ENCODE measurements at places on chromosomes 16 and 17.

DNA sequence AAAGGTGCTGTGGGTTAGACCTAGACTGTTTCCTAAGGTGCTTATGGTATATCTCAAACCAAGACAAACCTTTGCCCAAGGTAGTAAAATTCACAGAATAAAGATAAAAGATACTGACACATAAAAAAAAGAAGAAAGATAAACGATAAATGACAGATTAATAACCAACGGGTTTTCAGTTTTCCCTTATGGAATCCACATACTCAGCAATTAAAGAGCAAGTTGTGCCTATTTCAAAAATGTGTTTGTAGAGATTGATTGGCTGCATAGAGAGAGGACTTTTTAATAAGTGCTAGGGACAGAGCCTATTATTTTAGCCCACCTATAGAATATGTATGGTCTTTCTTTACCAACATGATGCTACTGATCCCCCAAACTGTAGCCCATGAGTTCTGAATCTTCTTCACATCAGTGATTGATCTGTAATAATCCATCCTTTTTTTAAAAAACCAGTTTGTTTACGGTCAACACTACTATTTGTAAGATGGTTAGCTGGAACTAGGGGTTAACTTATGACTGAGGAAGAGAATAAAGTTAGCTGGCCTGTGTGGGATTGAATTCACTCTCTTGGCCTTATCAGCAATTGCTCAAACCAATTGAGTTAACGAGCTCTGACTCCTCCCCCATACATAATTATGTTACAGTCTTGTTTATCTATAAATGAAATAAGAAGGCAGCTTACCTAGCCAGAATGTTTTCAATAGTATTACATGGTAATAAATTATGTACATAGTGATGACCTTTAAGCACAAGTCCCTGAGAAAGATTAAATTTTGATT lies 53.8 kb downstream of the SNX11 start:
- no peak for DNase-seq

DNA sequence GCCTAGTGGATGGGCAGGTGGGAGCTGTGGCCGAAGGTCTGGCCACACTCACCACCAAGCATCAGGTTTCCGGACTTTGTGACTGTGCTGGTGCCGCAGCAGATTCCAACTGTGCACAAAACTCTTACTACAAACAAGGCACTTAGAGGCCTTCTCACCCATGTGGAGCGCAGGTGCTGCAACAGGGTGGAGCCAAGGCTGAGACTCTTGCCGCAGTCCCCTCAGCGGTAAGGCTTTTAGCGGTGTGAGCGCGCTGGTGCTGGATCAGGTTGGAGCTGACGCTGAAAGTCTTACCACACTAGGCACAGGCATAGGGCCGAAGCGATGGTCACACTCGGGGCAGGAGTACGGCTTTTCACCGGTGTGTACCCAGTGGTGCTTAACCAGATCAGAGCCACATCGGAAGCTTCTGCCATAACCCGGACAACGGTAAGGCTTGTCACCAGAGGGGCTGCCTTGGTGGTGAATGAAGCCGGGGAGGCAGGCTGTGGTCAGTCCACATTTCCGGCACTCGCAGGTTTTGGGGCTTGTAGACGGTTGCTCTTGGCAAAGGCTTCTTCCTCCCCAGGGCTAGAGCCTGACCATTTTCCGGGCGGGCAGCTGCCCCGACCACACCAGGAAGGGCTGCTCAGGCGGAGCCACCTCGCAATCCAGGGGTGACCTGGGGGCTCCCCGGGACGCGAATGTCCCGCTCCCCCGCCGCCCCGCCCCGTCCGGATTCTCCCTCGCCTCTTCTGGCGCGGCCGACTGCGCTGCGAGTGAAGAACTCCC lies 1.0 kb upstream of the ARMC5 start:
- peak; percentile 61 for DNase-seq

- no peak for DNase-seq
Observed at GRCh38 chr16:83666449-83666848, 141.3 kb upstream of the HSBP1 start.

GRCh38 chr16:17328932-17329331 lies 141.8 kb downstream of the XYLT1 start:
- DNase-seq = no peak

DNA sequence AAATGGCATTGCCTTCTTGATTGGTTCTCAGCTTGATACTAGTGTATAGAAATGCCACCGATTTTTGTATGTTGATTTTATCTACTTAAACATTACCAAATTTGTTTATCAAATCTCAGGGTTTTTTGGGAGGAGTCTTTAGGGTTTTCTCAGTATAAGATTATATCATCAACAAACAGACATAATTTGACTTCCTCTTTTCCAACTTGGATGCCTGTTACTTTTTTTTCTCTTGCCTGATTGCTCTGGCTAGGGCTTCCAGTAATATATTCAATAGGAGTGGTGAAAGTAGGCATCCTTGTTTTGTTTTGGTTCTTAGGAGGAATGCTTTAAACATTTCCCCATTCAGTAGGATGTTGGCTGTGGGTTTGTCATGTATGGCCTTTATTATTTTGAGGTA lies 29.1 kb downstream of the EFCAB13 start:
- DNase-seq = no peak

- peak; percentile 32 for DNase-seq
Observed at GRCh38 chr17:48472411-48473281, 42.6 kb upstream of the SKAP1 start.

DNA sequence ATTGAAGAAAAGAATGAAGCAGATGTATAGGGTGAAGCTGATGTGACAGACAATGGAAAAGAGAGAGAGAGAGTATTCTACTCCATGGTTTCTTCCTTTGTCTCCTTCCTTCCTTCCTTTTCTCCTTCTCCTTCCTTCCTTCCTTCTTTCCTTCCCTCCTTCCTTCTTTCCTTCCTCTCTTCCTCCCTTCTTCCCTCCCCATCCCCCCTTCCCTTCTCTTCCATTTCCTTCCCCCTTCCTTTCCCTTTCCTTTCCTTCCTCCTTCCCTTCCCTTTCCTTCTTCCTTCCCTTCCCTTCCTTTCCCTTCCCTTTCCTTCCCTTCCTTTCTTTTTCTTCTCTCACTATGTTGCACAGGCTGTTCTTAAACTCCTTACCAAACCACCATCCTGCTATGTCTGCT lies 55.7 kb upstream of the GPR139 start:
- DNase-seq = no peak

DNA sequence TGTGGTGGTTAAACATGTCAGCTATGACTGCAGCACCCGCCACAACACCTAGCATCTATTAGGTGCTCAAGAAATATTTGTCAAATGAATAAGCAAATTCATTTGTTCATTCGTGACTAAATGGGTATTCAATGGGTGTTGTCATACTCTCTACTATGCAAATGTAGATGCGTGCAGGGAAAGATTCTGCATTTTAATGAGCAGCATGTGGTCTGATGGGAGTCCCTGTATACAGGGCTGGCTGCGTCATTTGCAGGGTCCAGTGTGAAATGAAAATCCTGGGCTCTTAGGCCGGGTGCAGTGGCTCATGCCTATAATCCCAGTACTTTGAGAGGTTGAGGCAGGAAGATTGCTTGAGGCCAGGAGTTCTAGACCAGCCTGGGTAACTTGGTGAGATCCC lies 97.5 kb downstream of the CACNG3 start:
- no peak for DNase-seq

- no peak for DNase-seq
Observed at GRCh38 chr17:62891659-62892058, 74.4 kb upstream of the TANC2 start.

GRCh38 chr17:79991140-79991923 lies 44.3 kb downstream of the TBC1D16 start:
- peak; percentile 89 for DNase-seq

- DNase-seq = no peak
Observed at GRCh38 chr16:74094514-74094913, 202.1 kb upstream of the PSMD7 start.

- no peak for DNase-seq
Observed at GRCh38 chr17:46976626-46977270, 2.3 kb downstream of the RPRML start.

- no peak for DNase-seq
Observed at GRCh38 chr17:9862220-9862619, 36.5 kb downstream of the GLP2R start.

GRCh38 chr17:80316431-80316830 lies 55.8 kb downstream of the RNF213 start:
- no peak for DNase-seq

DNA sequence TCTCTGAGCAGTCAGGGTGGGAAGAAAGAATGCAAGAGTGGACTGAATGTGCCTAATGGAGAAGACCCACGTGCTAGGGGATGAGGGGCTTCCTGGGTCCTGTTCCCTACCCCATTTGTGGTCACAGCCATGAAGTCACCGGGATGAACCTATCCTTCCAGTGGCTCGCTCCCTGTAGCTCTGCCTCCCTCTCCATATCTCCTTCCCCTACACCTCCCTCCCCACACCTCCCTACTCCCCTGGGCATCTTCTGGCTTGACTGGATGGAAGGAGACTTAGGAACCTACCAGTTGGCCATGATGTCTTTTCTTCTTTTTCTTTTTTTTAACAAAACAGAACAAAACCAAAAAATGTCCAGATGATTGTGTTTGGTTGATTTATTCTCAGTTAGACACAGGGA lies 14.1 kb downstream of the IGFBP4 start:
- DNase-seq = no peak

DNA sequence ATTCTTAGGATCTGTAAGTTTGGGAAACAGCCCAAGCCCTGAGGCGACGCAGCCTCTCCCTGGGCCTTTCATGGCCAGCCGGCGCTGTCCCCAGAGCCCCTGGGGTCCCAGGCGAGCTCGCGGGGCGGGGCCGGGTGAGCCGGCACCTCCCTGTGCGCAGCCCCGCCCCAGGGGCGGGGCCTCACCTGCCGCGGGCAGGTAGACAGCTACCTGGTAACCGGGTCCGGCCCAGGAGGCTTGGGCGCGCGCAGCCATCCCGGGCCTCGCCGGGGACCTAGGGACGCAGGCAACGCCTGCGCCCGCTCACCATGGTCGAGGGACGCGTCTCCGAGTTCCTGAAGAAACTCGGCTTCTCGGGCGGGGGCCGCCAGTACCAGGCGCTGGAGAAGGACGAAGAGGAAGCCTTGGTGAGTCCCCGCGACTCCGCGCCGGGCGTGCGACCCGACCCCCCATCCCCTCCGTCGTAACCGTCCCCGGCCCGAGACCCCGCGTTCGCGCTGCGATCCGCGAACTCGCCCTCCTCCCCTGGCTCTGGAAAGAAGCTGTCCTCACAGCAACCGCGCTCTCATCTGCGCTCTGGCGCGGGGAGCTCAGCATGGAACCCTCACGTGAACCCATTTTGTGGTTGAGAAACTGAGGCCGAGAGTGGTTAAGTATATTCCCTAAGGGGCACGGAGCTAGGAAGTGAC lies at the start of gene ATP2C2:
Gene ATP2C2, plus strand, starts transcription at position 231 of the 689 bp plus-strand sequence. Its CDS starts 78 bp downstream, at position 309.
- no peak for DNase-seq

GRCh38 chr17:70588003-70588402 lies 418.7 kb downstream of the KCNJ2 start:
- DNase-seq = no peak

- DNase-seq = peak; percentile 92
Observed at GRCh38 chr16:89721546-89722391, 432 bp downstream of the ZNF276 start.

DNA sequence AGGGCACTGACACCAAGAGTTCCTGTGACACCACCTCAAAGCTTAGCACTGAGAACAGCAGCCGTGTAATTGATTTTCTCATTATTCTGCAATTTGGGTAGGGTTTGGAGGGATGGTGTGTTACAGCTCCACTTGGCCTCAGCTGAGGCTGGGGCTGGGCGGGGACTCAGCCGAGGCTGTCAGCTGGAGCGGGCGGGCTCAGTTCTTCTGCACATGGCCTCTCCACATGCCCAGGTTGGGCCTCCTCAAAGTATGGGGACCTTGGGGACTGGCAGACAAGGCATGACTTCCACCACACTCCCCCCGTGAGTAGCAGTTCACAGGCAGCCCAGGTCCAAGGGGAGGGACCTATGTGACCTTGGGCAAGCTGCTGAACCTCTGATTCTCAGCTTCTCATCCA lies 171.5 kb downstream of the IRF8 start:
- no peak for DNase-seq

GRCh38 chr16:2043667-2044451 lies 3.8 kb downstream of the NTHL1 start:
- no peak for DNase-seq

- peak; percentile 77 for DNase-seq
Observed at GRCh38 chr17:3963237-3964201, 718 bp downstream of the ATP2A3 start.

GRCh38 chr16:3642397-3643094 lies 11.9 kb upstream of the DNASE1 start:
- DNase-seq = no peak

DNA sequence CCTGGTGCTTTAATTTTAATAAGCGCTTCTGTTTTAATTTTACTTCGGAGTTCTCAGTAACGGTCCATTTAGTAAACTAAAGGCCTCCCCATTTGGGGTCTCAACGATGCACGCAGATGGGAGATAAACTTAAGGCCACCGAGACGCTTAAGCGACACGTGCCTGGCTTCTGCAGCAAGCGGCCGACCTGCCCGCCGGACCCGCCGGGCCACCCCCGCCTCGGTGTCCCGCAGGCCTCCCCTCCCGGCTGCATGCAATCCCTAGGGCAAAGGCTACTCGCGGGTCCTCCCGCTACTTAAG lies 592 bp downstream of the GCSH start:
- no peak for DNase-seq

GRCh38 chr17:74408815-74409214 lies 23.1 kb upstream of the GPRC5C start:
- DNase-seq = no peak

- peak; percentile 78 for DNase-seq
Observed at GRCh38 chr16:50213939-50214519, 52.3 kb upstream of the ADCY7 start.

GRCh38 chr17:77959126-77959925 lies 823 bp downstream of the TNRC6C start:
- DNase-seq = no peak
